ENCODE measurements at places on chromosomes 11 and 22.

DNA sequence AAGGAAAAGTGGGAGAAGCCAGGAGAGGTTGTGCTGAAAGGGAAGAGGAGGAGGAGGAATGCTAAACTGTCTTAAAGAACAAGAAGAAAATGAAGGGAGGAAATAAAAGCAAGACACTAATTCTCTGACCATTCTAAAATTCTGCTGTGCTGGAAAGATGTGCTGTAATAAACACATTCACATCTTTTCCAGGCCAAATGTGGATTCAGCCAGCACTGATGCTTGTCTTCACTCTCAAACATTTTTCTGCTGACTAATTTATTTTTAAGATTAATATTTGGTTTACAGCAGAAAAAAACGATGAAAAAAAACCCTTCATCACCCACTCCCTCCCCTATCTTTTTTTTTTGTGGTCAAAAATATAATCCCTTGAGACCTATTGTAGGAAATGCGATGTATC, 223.6 kb downstream of the SWAP70 start:
- no peak for DNase-seq

DNA sequence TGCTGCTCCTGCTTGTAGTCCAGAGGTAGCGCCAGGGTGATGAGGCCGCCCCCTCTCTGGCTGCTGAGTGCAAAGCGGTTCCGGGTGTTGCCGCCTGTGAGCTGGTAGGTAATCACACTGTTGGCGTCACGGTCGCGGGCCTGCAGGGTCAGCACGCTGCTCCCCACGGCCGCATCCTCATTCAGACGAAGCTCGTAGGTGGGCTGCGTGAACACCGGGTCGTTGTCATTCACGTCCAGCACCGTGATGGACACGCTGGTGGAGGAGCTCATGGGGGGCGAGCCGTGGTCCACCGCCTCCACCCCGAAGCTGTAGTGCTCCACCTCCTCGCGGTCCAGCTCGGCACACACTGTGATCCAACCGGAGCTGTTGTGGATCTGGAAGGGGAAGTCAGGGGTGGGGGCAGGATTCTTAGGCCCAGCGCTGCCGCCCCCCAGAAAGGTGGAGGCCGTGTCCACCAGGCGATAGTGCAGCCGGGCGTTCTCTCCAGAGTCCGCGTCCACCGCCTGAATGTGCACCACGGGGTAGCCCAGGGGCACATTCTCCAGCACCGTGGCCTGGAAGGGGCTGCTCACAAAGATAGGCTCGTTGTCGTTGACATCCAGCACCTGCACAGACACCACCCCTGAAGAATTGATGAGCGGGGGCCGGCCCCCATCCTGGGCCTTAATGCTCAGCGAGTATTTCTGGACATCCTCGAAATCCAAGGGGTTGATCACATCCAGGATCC, 2.4 kb downstream of the CELSR1 start:
- DNase-seq: no peak

DNA sequence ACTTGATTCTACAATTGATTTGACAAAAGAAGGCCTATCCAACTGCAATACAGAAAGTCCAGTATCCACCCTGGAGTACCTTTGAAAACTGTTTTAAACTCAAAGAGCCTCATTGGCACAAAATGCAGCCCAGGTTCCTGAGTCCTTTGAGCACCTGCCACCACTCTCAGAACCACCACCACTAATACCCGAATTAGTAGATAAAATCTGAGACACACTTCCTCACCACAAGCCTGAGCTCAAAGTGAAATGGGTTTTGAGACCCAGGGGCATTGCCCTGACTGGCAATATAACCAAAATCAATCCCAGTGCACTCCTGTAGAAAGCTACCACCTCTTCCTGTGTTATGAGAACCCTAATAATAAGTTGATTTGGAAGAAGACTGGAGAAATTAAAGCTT, 215.7 kb downstream of the CSNK2A3 start:
- no peak for DNase-seq

DNA sequence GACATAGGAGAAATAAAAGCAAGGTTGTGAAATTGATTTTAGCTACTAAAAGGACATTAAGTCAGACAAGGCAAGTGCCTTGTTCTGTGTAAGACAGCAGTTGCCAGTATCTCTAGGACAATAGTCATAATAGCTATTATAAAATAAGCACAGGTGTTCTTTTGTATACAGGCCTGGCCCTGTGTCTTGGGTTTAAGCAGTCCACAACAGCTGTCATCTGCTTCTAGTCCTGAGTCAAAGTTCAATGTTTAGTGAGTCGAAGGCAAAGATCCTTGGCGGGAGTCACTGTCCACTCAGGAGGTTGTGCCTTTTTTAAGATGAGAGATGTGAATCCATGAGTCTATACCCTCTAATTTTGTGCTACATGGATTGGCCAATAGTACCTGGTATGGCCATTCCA, 79.5 kb downstream of the SC5D start:
- no peak for DNase-seq

DNA sequence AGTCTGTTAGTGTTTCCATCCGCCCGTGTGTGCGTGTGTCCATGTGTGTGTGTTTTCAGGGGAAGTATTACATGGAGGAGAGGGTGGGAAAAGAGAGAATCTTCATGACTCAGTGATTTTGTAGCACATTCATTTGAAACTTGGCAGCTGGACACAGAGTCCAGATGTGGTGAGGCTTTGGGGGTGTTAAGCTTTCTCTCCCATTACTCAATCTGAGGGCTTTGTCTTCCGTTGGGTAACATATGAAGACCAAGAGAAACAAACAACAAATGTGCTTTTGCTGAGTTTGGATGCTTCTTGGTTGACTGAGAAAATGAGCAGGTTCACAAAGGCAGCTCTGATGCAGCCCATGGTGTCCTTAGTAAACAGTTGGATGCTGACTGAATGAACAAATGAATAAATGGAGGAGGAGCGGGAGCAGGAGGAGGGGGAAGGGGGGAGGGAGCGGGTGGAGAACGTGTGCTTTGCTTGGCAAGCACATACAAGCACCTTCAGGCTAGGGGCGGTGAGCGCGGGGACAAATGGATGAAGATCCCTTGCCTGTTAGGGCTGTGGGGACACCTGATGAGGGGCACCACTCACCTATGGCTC, 104.3 kb downstream of the ST3GAL4 start:
- no peak for DNase-seq

- DNase-seq: no peak
Measured at GRCh38 chr11:72859126-72859525, 44.9 kb downstream of the ATG16L2 start.

GRCh38 chr22:38136607-38137006, 26.1 kb upstream of the BAIAP2L2 start:
- no peak for DNase-seq

- no peak for DNase-seq
Measured at GRCh38 chr11:130237282-130238006, 77.3 kb downstream of the ZBTB44 start.

DNA sequence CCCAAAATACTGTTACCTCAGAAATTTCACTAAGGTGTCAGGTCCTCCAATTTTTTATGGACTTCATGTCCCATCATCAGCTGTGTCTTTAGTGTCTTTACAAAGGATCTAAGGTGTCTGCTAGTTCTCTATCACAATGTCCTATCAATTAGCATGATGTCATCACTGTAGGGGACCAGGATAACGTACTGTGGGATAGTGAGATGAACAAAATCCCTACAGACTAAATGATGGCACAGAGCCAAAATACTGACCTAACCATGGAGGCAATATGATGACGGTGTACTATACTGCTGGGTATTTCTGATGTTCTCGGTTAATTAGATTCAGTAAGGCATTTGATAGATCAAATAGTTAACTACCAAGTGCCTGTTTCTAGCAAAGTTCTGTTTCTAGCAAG, 82.5 kb downstream of the SBF2 start:
- DNase-seq: no peak

- DNase-seq: no peak
Measured at GRCh38 chr11:70079691-70080090, 1.6 kb downstream of the ANO1 start.

- no peak for DNase-seq
Measured at GRCh38 chr11:64677441-64678023, 45.5 kb downstream of the NRXN2 start.

DNA sequence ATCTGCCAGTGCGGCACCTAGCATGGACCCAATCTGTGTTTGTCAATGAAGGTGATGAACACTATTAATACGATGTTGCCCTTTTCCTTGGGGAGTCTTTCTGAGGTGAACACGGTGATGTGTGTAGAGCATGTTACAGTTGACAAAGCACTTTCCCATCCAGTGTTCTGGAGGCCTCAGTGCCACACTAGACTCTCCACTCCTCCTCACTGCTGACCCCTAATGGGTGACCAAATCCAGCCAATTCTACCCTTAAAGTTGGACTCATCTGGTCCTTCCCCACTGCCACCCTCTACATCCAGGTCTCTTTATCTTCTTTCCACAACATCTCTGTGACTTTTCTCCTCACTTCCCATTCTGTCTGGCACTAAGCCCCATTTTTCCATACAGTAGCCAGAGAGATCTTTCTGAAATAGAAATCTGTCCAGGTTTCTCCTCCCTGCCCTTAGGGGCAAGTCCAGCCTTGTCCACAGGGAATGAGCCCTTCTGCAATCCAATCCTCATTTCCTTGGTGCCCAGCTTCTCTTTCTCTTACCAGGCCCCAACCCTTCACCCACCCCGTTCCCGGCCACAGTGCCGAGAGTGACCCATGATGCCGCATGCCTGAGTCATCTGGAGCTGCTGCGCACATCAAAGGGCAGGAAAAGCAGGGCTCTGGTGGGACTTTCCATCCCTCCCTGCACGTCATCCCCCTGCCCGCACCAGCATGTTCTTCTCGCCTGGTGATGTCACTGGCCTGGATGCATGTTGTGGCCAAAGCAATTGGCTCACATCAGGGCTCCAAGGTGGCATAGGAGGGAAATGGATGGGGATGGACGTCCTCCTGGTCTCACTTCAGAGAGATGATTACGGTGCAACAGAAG, 64.2 kb downstream of the RASSF10 start:
- DNase-seq: no peak

DNA sequence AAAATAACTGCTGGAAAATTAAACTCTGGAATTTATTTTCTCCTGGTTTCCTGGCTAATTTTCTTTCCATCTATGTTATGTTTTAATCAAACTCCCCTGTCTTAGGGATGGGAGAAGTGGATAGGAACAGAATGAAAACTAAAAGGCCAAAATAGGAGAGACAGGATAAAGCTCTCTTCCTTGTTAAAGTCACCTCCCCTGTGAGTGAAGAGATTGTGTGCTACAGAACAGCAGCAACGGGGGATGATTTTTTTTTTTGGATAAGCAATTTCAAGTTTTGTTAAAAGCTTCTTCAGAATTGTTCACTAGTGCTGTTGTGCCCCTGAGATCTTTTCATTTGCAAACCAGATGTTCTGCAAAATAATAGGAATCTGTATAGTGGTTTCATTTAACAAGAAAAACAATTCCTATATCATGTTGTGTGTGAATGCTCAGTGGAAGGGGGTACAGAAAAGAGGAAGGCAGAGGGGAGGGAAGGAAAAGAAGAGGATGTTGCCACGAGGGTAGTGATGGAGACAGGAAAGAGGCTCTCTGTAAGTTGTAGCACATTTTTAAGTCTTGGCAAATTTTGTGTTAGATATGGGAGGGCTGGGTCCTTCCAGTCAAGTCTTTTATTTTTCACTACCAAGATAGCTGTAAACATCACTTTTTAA, 301.2 kb downstream of the CADM1 start:
- DNase-seq: no peak

DNA sequence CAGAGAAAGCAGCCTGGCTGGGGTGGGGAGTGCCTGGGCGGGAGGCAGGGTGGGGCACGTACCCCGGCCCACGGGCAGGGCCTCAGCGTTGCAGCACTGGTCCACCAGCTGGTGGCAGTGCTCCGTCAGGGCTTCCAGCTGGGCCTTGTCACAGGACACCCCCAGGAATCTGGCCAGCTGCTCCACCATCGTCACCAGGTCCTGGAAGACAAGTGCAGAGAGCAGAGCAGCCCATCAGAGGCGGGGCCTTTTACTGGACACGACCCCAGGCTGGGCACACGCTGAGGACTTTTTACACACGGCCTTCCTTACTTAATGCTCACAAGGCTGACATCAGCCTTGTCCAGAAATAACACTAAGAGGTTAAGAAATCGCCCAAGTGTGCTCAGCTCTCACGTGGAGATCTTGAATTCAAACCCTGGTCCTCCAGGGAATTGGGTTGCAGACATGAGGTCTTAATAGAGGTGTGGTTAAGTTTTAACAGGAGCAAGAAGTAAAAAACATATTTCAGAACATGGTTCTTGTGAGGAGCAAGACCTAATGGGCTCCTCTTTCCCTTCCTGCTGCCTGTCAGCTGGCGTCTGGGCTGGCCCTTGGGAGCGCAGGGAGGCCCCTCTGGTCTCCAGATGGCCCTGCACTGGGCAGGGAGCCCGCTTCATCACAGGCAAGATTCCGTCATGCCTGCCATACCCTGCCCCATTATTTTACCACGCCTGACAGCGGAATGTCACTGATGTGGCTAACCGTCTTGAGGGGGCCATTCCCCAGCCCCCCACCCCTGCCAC, 17.1 kb upstream of the EFCAB6 start:
- no peak for DNase-seq

GRCh38 chr22:46308283-46308988, 11.8 kb downstream of the GTSE1 start:
- DNase-seq: no peak

DNA sequence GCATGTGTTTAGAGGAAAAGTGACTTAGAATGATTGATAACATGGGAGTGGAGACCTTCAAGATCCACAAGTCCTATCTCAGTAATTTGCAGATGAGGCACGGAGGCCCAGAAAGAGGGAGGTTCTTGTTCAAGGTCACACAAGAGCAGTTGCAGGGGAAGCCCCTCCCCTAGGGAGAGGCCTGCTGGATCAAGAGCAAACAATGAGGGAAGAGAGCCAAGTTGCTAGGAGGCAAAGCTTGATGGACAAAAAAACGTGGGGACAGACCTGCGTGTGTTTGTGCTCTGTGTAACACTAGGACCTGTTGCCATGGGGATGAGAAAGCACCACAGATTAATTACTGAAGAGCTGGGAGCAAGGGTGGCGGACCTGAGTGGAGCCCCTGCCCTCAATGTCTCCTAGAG, 6.4 kb upstream of the MFRP start:
- no peak for DNase-seq

DNA sequence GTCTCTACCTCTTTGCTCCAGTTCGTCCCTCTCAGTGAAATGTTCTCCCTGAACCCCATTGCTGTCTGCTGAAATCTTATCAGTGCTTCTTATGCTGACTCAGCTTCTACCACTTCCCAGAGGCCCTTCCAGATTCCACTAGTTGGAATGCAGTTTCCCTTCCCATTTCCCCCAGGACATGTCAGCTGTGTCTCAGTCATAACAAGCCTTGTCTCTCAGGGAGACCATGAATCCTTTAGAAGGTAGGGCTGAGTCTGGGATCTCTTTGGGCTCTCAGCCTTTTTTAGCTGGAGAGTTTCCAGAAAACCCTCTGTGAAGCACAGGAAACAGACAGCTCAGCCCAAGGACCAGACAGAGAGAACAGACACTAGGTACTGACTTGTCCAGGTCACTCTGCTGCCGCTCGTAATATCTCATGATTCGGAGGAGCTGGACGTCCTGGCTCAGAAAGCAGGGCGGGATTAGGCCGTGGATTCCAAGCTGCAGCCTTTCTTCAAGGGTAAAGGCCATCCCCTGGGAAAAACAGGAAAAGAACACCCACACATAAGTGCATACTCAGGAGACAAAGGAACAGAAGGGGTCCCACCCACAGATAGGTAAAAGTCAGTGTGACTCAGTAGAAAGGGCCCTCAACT, 113.0 kb downstream of the ME3 start:
- no peak for DNase-seq
